ENCODE measurements at places on chromosomes 6 and 20.
A peak's percentile ranks its signal among the peaks of the same experiment; 100 is the strongest.

- no peak for DNase-seq
These were observed 130.3 kb downstream of the GRM4 start for GRCh38 chr6:34015586-34015985.

GRCh38 chr6:27545271-27546046 is 72.6 kb upstream of the ZNF184 start:
- peak; percentile 69 for DNase-seq

DNA sequence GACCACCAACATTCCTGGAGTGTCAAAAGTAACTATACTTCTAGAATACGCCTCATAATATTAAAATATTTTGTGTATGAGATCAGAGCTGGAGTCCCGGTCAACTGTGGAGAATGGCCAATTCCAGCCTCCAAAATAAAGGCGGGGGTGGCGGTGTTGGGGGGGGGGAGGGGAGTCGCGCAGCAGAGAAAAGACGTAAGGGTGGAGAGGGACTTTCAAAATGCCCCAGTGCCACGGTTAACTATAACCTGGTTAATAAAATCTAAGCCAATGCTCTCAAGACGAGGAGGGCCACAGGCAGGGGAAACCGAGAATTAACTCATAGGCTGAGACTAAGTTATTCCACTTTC is 1.3 kb downstream of the NUP153 start:
- peak; percentile 75 for DNase-seq

DNA sequence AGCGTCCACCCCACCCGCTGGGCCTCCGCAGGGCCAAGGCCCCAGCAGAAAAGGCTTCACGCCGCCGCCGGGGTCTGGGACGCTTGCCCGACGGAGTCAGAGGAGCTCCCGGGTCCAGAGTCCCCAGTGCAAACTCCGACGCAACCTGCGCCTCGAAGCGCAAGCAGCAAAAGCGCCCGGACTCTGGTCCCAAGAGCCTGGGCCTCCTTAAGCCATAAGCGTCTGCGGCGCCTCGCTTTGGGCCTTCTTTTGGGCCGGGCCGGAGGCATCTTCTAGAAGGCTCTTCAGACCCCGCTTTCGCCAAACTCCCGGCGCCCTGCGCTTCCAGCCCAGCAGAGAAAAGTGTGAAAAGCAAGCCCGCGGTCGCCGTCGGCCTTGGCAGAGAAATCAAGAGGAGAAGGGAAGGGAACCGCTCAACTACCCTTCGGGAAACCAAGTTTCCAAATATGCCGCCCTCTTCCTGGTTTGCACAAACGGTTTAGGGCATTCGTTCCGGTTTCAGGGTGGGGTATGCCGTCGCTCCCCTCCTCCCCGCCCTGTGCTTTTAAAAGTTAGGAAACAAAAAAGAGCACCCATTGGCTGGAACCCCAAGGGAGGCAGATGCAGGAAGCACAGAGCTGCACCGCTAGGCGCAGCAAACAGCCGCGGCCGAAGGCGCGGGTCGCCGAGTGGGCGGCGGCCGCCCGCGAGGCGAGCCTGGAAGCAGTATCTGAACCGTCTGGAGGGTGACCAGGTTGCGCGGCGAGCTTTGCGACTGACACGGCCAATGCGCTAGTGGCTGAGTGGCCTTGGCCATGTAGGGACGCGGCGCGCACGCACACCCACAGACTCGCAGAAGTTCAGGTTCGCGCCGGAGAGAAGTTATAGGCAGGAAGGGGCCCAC is 1.2 kb downstream of the TBX18 start:
- peak; percentile 85 for DNase-seq

DNA sequence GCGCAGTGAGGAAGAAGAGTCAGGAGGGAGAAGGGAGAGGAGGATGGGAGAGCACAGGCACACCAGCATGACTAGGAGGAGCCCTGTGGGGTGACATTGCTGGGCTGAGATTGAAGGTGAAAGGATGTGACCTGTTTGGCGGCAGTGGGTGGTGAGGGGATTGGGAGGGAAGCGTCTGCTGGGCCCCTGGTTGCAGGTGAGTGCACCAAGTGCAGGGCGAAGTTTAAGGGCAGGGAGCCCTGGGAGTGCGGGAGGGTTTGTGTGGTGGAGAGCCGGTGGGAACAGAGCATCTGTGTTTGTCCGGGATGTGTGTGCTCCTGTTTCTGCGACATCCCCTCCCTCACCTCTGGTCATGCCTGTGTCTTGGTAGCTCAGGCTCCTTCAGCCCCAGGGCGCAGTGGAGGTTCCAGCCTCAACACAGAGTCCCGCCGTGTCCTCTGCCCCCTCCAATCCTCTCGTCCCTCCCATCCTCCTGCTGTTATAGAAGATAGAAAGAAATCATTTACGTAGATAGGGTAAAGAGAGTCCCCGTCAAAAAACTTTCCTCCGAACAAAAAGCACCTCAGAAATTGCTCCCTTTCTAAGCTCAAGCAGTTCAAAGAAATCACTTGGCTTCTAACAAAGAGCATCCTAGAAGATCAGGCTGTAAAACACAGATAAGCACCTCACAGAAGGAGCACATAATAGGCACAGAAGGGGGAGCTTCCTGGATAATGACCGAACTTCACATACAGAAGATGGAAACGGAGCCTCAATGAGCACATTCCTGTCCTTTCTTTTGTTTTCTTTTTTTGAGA is 25.0 kb downstream of the ULBP1 start:
- DNase-seq = no peak

GRCh38 chr6:82761674-82762345 is 303.8 kb downstream of the UBE3D start:
- peak; percentile 19 for DNase-seq

GRCh38 chr20:10578607-10579006 is 95.2 kb downstream of the JAG1 start:
- DNase-seq = peak; percentile 75

DNA sequence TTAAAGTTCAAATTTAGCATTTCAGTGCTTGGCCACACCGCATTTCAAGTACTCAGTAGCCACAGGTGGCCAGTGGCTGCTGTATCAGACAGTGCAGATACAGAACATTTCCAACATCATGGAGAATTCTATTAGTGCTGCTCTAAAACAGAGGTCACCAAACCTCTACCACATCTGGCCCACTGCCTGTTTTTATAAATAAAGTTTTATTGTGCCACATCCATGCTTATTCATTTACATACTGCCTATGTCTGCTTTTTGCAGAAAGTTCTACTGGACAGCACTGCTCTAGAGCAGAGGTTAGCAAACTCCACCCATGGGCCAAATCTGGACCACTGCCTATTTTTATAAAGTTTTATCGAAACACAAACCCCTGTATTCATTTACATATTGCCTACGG is 3.7 kb upstream of the PTPRT start:
- DNase-seq = no peak

- no peak for DNase-seq
These were observed 270.8 kb downstream of the PREX1 start for GRCh38 chr20:48556956-48557355.
